Eye (tissue), 1 donor: ENCODE measurements at places on chromosomes 5 and 9.

GRCh38 chr9:12657233-12657632 lies 36.0 kb upstream of the TYRP1 start:
- DNase-seq: no peak

- DNase-seq: no peak
These were observed 57.8 kb downstream of the TTC39B start for GRCh38 chr9:15249042-15249818.

DNA sequence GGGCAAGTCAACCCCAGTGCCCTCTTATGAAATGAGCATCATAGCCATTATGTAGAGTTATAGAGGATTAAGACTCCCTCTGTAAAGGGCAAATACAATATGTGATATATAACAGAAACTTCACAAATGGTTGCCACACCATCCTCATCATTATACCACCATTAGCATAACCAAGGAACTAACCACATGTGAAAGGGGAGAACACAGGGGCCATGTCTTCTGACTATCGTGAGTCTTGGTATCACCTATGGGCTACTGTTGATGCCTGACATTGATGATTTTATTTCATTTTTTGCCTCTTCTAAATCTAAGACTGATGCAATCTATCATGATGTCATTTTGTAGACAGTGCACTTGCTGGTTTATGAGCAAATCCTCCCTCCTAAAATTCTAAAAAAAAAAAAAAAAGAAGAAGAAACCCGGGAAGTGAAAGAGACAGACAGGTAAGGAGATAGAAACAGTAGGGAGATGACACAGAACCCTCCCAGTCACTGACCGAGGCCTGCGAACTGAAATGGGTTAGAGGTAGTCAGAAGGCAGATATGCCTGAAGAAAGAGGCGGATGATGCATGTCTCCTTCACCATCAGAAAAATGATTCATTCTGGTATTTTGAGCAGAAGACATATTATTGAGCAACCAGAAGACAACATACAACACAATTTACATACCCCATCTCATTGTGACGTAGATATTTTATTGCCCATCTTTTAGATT lies 266.0 kb downstream of the DMAC1 start:
- DNase-seq: no peak

- DNase-seq: no peak
These were observed 129.5 kb downstream of the RGS3 start for GRCh38 chr9:113592876-113593575.

DNA sequence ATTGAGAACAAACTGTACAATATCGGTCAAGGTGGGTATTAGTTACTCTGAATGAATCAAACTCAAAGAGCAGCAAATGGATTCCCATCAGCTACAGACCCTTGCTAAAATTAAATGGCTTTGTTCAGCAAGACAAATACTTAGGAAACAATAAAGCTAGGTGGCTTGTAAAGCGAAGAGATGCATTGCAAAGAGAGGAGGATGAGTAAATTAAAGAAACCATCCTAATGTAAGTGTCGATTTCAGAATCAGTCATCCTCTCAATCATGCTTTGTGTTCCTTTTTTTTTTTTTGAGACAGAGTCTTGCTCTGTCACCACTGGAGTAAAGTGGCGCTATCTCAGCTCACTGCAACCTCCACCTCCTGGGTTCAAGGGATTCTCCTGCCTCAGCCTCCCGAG lies 359.2 kb upstream of the ZNF462 start:
- no peak for DNase-seq

GRCh38 chr9:26746357-26747072 lies 146.1 kb downstream of the CAAP1 start:
- no peak for DNase-seq

DNA sequence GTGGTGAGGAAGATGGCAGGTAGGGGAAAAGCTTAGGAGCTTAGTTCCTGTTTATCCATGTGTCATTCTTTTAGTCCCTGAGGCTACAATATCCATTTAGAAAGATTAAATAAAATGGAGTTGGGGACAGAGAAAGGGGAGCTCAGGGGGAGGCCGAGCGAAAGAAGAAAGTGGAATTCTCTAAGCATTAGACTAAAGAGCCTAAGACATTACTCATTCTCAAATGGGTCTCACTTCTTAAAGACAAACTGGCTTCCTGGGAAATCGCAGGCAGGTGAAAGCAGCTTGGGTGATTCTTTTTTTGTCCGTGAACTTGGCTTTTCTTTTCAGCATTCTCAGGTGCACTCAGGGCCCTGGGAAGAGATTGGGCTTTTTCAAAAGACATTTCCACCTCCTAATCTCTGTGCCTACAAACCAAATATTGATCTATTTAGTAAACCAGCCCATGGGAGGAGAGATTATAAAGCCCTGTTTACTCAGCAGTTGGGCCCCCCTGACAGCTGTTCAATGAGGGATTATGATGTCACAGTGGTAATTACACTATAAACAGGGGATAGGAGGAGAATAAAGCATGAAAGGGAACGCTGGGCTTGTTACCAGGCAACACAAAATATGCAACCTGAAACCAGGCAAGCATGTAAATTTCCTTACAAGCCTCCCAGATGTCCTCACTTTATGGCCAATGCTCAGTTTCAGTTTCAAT lies 584.0 kb downstream of the ACTL7B start:
- DNase-seq: peak; percentile 86

GRCh38 chr9:112005939-112006338 lies 109.3 kb downstream of the UGCG start:
- no peak for DNase-seq

DNA sequence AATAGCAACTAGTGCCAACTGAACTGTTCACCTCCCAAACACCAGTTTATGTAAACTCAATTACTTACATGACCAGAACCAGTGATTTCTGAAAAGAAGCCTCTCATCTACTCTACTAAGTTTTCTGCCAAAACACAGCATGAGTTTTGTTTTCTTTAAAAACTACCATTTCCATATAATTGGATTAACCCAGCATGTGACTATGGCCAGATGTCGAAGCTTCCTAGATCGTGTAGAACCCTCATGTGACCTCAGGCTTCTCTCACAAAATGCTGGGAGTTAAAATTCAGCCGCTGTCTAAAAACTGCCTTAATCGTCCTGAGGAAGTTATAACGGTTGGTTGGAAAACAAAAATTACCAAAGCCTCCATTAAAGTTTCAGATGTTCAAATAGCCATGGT lies 303.5 kb downstream of the IRX1 start:
- DNase-seq: peak; percentile 50

- DNase-seq: no peak
These were observed 28.8 kb downstream of the SLC46A2 start for GRCh38 chr9:112861638-112862555.

- DNase-seq: no peak
These were observed 369.2 kb upstream of the CCNH start for GRCh38 chr5:87781976-87782375.

- no peak for DNase-seq
These were observed 34.7 kb upstream of the DMXL1 start for GRCh38 chr5:119036101-119036762.

DNA sequence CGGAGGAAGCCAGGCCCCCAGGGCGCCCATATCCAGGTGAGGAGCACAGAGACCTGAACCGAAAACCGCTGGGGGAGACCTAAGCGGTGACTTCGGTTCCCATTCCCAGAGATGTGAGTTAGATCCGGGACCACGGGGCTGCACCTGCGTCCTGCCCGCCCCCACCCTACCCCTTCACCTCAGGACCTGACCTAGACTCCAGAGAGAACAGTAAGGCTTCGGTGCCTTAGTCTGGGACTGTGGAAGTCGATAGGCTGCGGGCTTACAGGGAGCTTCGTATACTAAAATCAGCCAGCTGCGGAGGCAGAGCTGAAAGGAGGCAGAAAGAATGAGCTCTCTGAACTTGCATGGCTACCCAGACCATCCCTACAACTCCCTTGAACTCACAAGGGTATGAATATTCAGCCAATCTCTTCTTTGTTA lies 518 bp upstream of the FAM13B start:
- no peak for DNase-seq

DNA sequence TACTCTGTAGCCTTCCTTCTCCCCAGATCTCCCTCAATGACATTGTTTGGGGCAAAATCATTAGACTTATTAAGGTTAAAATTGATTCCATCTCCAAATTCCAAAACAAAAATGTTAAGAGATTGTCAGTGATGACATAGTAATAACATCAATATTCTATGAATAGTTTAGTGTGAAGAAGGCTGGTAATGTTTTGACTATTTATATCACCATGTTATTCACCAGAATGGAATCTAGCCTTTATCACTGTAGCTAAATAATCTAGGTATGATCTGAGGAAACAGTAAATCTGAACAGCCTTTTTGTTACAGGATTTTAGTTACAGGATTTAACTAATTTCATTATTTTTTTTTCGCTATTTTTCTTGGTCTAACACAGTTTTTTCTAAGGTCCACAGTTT lies 929 bp upstream of the PLPP6 start:
- DNase-seq: no peak

DNA sequence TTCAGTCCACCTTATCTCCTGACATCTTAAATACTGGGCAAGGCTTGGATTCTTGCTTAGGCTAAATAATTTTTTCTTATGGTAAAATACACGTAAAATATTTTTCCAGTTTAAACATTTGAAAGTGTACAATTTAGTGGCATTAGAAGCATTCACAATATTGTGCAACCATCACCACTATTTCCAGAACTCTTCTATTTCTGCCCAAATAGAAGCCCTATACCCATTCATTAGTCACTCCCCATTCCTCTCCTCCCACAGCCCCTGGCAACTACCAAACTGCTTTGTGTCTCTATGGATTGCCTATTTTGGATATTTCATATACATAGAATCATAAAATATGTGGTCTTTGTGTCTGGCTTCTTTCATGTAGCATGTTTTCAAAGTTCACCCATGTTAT lies 57.6 kb downstream of the IL31RA start:
- no peak for DNase-seq

- no peak for DNase-seq
These were observed 202.4 kb upstream of the ZNF618 start for GRCh38 chr9:113673726-113674125.

DNA sequence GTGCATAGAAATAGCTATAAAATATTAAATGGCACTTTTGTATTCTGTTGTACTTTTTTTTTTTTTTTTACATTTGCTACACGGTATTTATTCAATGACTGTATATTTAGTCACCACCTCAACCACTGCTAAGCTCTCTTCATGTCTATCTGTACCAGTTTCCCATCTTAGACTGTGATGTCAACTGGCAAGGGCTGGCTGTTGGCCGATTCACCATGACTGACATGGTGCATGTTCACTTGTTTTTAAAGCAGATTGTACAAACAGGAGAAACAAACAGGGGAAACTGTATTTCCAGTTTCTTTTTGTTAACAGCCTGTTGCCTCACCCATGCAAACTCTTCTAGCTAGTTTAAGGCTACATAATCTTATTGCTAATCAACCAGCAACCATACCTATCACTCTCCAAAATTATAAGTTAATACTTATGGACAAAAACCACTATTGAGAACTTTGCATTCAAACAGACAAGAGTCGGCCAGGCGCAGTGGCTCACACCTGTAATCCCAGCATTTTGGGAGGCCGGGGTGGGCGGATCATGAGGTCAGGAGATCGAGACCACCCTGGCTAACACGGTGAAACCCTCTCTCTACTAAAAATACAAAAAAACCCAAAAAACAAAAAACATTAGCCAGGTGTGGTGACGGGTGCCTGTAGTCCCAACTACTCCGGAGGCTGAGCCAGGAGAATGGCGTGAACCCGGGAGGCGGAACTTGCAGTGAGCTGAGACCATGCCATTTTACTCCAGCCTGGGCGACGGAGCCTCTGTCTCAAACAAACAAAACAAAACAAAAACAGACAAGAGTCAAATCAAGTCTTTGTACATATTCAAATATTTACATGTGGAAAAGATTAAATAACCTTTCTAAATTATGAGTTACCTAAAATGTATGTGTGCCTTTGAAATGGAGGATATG lies 13.2 kb downstream of the ZFAND5 start:
- DNase-seq: no peak

GRCh38 chr9:70468291-70468690 lies 53.8 kb upstream of the KLF9 start:
- no peak for DNase-seq

- no peak for DNase-seq
These were observed 1.4 kb upstream of the PTTG1 start for GRCh38 chr5:160420331-160420610.

DNA sequence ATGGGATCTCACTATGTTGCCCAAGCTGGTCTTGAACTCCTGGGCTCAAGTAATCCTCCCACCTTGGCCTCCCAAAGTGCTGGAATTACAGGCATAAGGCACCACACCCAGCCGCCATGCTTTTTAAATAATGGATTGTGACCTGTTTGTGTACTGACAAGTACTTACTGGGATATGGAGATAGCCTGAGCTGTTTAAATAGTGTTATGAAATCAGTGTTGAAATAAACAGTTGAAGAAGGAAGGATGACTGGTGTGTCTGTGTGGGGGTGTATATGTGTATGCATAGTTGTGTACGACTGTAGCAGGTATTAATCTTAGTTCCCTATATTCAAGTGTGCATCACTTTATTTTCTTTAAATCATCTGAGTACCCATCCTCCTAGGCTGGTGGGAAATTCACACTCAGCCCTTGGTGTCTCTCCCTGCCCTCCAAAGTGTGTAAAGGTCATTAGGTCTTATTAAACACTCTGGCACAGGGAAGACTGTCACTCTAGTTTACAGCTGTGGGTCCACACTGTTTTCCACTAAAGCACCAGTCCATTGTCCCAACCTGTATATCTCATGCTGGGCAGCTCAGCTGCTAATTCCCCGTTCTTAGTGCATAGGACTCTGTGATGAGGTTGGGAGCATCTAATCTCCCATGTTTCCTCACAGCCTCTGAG lies 91.0 kb downstream of the SNX18 start:
- DNase-seq: no peak

GRCh38 chr9:89803403-89803802 lies 198.6 kb downstream of the GADD45G start:
- no peak for DNase-seq

DNA sequence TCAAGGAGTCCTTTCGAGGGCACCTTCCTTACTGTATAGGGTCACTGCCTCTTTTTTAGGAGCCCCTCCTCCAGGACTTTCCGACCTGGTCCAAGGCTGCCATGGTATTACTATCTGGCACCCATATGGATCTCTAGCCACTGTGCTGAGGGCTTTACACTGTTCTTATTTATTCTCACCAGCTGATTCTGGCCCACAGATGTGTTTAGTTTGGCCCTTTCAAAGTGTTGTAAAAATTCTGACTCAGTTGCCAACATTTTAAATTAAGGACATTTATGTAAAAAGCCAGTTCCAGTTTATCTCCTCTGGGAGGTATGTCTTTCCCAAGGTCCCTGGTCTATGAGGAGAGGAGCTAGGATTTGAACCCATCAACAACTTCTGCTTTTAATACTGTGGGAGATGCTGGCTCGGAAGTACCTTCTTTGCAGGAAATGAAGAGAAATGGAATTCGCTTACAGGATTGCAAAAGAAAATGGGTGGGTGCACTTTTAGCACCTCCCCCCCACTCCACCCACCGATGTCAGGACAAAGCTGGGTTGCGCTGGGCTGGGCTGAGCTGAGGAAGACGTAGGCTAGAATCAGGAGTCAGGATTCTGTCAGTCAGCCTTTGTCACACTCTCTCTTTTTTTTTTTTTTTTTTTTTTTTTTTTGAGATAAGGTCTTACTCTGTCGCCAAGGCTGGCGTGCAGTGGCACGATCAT lies 7.8 kb downstream of the JADE2 start:
- DNase-seq: no peak
